Cortex of kidney (tissue), 1 donor: ENCODE measurements at places on chromosomes 16 and 17.

GRCh38 chr17:76217081-76217480 is 23.2 kb downstream of the RNF157 start:
- DNase-seq: no peak

DNA sequence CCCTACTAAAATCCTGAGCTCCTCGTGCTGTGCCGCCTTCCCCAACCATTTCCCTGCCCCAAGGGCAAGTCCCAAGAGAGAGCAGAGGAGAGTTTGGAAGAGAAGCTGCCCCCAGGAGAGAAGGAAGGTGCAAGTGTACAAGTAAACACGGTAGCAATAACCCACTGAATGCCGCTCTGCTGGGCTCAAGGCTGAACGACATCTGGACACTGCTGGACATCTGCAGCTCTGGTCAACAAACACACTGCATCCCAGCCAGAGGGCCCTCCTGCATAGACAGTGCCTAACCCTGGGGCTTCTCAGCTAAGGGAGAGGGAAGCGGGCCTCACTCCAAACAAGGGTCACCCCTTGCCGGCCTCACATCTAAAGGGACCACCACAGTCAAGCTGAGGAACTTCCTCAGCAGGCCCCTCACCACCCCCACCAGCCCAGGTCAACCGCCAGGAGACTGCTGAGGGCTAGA is 12.7 kb downstream of the JUP start:
- DNase-seq: no peak

DNA sequence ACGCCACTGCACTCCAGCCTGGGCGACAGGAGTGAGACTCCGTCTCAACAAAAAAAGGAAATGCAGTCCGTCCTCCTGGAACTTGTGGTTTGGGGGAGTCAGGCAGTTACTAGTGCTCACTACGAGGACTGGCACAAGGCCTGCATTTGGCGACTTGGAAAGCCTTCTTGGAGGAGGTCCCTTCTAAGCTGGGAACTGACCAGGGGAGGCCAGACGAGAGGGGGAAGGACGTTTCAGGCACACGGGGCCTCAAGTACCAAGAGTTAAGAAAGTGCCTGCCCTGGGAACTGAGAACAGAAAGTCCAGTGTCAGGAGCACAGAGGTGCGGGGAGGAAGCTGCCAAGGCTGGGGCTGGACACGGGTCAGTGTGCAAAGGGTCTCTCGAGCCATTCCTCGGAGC is 89.9 kb downstream of the ABR start:
- DNase-seq: no peak

GRCh38 chr16:14346278-14347142 is 275.4 kb downstream of the MRTFB start:
- no peak for DNase-seq

GRCh38 chr17:75209061-75209460 is 3.6 kb downstream of the NUP85 start:
- DNase-seq: no peak
